ENCODE measurements at places on chromosomes 12 and 14.

DNA sequence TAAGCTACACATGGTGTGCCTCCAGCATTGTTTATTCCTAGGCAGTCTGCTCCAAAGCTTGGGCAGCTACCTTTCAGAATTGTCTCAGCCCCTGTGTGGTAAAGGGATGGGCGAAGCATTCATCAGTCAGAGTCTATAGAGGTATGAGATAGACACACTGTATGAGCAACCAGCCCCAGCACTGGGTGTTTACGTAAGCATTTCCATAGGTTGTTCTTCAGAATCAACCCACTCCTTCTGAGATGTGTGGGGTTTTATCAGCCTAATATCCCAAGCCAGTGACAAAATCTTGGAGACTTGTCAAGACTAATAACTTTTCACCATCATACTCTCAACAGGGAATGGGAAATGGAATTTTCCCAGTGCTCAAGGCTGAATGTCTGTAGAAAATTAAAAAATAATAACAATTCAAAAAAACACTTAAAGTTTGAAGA, 98.2 kb downstream of the BTG1 start:
- no peak for DNase-seq

- no peak for DNase-seq
These were observed 3.3 kb downstream of the IL26 start for GRCh38 chr12:68222326-68222725.

DNA sequence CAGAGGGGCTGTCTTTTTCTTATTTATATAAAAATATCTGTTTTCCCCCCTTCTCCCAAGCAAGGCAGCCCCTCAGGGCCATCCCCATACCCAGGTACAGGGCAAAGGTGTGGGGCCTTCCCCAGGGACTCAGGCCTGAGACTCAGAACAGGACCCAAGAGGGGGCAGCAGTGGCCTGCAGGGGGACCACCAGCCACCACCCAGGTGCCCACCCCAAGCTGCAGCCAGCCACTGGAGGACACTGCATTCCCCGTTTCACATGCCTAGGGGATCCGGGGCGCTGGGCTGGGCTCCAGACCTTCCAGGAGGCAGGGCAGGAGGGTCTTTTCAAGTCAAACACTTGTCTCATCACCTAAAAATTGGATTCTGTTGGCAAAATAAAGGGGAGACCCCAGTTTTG, 83.3 kb downstream of the SCARB1 start:
- no peak for DNase-seq

GRCh38 chr12:19561411-19561961, 122.2 kb downstream of the AEBP2 start:
- DNase-seq, result no peak

DNA sequence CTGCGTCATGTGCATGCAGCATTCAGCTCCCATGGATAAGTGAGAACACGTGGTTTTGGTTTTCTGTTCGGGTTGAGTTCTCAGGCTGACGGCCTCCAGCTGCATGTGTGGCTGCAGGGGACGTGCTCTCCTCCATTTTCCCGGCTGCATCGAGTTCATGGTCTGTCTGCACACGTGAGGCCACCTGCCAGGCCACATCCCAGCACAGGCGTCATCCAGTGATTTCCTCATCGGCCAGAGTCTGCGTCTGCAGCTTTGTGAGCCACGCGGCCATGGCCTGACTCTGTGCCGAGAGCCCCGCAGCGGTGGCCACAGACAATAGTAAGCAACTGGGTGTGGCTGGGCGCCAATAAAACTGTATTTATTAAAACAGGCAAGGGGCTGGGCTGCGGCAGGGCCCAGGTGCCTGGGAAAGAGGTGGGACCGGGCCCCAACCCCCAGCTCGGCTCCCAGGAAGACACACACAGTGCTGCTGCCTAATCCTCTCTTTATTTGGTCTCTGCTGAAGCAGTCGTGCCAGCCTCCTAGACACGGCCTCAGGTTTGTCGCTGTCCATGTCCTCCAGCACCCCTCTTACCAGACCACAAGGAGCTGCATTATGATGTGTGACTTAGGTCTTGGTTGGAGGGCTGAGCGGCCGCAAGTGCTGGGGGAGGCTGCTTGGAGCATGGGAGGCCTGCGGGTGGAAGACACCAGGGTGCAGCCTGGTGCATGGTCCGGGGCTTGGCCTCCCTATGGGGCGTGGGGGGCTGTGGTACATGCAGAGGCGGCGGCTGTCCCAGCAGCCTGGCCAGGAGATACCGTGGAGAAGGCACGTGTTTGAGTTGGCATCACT, 52.0 kb downstream of the NOC4L start:
- DNase-seq, result no peak

DNA sequence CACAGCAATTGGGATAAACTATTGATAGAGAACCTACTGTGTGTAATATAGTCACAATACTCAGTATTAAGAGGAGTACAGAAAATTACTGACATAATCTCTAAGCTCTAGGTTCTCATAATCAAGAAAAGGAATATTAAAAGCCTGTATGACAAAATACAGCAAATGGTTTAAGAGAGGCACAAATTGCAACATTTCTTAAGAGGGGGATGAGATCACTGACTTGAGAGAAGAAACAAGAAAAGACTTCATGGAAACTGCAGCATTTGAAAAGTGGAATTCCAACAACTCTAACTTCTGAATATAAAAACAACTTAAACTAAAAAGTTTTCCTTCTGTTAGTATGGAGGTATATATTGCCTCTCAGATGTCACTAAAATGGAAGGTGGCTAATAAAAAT, 89.7 kb downstream of the NUMB start:
- DNase-seq, result no peak

- no peak for DNase-seq
These were observed 422.3 kb upstream of the DCN start for GRCh38 chr12:91604897-91605296.

GRCh38 chr14:68664225-68664681, 128.6 kb downstream of the ZFP36L1 start:
- no peak for DNase-seq

GRCh38 chr14:24366721-24367513, 1.1 kb upstream of the NFATC4 start:
- DNase-seq, result peak; percentile 35

DNA sequence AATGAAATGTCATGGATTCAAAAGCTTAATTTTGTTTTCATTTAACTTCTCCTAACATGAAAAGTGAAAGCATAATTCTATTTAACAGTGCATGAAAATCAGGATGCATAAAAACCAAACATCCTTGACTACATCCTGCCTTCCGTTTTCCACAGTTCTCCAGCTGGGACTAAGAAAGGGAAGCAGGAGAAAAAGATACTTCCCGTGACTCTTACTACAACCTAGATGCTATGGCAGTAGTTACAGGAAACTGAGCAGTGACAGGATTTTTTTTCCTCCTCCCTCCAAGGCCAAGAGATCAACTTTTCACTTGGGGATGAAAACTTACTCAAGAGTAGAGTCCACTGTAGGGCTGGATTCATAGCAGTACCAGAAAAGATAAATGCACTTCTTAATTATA, 2.6 kb downstream of the EXOC5 start:
- no peak for DNase-seq

GRCh38 chr12:70692681-70693288, 55.6 kb upstream of the PTPRB start:
- DNase-seq, result no peak

DNA sequence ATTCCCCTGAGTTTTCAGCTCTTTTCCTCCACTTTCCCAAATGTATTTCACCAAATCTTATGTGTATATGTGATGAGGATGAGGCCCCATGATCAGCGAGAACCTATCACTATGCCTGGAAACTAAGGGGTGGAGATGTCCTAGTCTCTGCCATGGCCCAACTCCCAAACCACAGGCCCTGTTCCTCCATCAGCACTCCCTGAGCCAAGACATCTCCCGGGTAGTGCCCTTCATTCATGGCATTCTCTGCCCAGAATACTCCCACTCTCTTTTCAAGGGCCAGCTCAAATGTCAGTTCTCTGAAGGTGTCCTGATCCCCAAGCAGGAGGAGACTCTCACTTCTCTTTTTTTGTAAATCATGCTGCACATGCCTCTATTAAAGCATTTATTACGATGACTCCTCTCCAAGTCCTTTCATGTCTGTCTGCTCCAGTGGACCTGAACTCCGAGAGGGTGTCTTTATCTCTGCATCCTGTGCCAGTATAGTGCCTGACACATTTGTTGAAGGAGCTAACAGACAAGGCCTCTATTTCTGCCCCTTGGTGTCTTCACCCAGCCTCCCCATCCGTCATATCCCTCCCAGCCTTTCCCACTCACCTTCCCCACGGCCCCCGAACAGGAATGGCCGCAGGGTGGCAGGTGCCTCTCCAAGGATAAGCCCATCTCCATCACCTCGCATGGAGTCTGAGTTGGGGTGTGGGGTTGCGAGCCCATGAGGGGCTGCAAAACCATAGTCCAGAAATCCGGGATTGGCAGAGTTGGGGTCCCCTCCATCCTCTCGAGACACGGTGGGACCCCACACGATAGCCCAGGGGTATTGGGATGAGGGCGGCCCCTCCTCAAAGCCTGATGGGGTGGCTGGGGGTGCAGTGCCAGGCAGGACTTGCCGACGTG, 3.7 kb downstream of the PIANP start:
- no peak for DNase-seq

GRCh38 chr12:19833775-19834501, 394.6 kb downstream of the AEBP2 start:
- DNase-seq, result no peak

GRCh38 chr12:117140397-117141096, 41.3 kb upstream of the TESC start:
- no peak for DNase-seq

DNA sequence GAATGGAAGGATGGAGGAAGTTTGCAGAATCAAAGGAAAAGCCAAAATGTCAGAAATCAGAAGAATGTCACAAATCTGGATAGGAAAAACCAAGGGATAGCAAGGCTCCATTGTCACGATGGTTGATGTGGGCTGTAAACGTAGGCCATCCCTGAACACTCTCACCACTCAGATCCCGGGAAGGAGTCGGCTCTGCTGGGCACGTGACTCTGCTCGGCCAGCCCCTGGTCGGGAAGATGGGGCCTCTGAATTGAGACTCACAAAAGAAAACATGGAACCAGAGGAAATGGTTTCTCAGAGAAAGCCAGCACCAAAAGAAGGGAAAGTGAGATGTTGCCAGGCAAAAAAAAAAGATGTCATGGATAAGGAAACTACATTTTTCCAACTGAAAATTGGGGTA, 26.2 kb downstream of the TCP11L2 start:
- DNase-seq, result no peak

DNA sequence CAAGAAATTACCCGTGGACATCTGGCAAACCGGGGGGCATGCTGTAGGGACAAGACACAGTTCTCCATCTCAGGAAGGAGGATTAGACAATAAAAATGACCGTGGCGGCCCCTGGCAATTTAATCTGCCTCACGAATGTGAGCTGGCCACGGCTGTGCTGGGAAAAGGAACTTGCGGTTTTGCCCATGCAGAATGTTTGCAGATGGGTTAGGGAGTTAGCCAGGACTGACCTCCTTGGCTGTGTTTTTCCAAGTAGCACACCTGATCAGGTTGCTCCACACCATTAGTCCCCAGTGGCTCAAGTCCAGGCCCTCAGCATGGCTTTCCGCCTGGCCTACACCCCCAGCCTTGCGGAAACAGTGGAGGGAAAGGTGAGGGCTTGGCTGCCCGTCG, 20.8 kb downstream of the TPCN1 start:
- no peak for DNase-seq

DNA sequence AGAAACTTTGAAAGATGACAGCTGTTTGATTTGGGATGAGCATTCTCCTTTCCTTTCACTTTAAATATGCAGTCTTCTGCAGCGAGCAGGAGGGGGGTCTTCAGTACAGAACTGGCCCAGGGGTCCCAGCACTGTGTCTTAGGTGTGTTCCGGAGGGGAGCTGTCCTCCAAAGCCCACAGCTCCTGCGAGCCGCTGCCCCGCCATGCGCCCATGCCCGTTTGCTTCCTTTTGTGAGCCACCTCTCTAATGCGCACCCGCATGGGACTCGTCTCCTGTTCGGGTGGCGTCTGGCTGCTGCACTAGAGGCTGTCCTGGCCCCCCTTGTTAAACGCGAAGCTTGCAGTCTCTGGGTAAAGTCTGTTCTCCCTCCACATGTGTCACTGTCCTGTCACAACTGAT, 48.4 kb upstream of the ASPG start:
- no peak for DNase-seq

Data from activated naive CD4-positive, alpha-beta T cell treated with anti-CD3 and anti-CD28 coated beads, Interleukin-2, amount 50 U/mL, for 72 hours (primary cell).